ENCODE measurements at places on chromosomes 5 and 9. TPM values are rescaled to one million over a fixed set of nuclear protein-coding genes. Genes with fewer than 3 reads are reported as not detected.
A peak's percentile ranks its signal among the peaks of the same experiment; 100 is the strongest.

The C9orf72 gene
- 10.9 TPM for total RNA-seq

- DNase-seq, result no peak
Measured at GRCh38 chr5:159181152-159181551, 28.2 kb downstream of the RNF145 start.

The SMARCA2 gene
- total RNA-seq, result 132 TPM

GRCh38 chr9:132002643-132003318, 76.9 kb downstream of the MED27 start:
- no peak for DNase-seq

DNA sequence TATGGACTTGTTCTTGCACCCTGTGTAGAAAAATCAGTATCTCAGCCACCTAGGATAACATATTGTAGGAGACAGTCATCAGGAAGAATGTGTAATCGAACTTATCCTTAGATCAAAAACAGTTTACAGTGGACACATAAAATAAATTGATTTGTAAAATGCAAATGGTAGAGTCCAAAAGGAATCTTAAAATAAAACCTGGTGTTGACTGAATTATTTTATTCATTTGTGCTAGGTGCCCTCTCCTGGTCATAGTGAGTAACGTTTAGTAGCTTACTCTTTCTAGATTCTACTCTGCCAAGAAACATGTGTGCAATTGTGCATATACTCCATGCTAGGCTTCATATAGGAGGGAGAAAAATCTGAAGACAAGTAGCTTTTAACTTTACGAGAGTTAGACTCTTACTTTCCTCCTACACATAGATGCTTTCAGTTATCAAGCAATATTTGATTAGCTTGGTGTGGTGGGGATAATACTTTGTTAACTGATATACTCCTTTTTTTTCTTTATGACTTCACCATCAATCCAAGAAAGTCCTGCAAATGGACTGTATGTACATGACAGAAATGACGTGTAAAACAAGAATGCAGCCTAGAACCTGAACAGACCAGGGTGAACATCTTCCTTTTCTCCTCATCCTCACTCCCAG, 23.7 kb upstream of the LOX start:
- peak; percentile 78 for DNase-seq

- DNase-seq, result no peak
Measured at GRCh38 chr5:5294429-5294828, 128.0 kb upstream of the ICE1 start.

The RNF183 gene
- not detected for total RNA-seq

- peak; percentile 16 for DNase-seq
Measured at GRCh38 chr5:17196697-17197096, 20.7 kb upstream of the BASP1 start.

- no peak for DNase-seq
Measured at GRCh38 chr5:3858524-3858923, 262.9 kb downstream of the IRX1 start.

GRCh38 chr5:111735583-111736270, 21.3 kb downstream of the NREP start:
- DNase-seq, result no peak

DNA sequence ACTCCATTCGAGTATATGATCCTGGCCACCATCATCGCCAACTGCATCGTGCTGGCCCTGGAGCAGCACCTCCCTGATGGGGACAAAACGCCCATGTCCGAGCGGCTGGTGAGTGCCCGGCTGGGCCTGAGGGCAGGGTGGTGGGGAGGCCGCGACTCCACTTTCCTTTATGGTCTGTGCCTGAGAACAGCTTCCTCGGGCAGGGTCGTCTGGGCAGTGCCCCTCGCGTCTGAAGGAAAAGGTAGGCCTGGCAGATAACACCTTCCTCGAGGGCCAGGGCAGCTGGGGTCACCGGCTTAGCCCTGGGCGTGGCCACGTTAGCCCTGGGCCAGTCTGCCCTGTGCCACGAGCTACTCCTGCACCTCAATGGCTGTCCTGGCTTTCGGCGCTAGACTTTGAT, 1.5 kb downstream of the CACNA1B start:
- DNase-seq, result no peak

DNA sequence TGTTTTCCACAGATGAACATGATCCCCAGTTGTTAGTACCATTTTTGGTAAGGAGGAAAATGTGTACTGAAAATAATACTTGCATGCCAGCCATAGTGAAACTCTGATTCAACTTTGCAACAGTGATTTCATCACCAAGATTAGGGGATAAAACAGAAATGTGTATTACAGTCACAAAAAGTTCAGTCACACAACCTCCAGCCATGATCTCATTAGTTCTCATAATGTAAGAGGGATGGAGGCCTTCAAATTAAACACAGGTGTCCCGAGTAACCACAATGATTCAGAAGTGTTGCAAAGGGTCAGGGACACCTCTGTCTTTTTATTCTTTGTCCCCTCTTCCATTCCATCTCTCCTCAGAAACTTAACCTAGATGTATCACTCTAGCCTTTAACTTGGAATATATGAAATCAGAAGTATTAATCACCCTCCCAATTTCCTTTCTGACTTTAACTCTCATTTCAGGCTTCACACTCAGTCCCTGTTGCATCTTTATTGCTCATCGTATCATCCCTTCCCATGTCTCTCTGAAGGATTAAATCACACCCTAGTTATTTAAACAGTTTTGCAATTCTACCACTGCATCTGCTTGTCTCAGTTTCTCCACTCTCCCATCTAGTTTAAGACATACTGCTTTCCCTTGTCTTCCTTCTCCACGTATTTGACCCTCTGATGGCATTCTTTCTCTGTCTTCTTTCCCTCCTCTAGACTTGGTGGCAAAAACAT, 291.2 kb downstream of the ADAMTS6 start:
- DNase-seq, result no peak

The CNOT6 gene
- total RNA-seq, result 44.6 TPM

- DNase-seq, result no peak
Measured at GRCh38 chr9:129769669-129770068, 16.8 kb upstream of the PTGES start.

DNA sequence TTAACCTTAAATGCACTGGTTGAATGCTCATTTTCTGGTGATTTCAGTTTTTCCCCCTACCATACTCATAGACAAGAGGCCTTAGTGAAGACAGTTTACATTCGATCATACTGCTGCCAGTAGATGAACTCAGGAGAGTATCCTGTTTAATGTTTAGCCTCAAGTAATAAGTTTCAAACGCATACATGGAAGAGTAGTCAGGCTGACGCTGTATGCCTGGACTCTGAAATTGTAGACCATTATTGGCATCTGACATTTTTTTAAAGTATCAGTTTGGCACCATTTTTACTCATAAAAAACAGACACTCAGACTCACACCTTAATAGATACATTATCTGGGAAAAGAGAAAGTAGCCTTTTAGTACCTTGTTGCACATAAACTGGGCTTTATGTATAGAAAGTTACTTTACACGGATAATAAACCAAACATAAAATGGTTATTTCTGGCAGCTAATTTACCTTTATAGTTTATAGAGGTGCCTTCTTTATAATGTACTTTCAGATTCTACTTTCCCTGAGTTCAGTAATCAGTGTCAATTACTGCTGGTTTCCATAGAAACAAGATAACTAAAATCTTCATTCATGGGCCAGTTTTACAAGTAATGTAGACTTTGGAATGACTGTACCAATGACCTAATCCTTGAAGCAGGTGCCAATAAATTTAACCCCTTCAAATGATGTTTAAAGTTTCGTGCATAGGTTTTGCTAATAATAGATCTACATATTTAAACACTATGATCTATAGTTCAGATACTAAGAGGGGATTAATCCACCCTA, 183.8 kb upstream of the ITGA1 start:
- no peak for DNase-seq

DNA sequence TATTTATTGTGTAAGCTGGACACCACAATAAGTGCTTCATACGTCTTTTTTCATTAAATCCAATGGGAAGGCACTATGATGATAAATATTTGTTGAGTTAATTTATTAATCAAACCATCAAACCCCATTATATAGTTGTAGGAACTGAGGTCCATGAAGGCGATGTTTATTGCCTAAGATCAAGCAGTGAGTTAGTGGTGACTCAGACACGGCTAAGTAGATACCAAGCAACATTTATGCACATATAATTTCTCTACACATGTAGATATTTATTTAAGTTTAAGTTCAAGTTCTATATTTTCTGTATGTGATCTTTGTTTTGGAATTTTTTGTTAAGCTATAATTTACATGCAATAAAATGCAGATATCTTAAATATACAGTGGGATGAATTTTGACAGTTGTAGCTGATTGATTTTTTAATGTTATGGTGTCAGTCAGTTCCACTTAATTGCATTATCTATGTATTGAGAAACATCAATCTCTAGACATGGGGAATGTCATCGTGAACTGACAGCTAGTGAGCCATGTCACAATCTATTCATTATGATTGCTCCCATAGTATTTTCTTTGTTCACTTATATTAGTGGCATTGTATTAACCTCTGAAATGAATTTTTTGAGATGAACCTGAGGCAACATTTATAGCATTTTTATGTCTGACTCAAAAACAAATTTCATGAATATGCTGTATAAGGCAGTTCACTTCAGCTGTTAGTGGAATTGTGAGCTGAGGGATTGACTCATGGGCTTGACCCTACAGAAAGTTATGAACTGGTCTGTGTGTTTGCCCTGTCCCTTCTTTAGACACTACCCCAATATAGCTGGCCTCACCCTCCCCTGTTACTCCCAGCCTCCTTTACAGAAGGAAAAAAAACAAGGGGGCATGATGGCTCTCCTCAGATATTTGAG, 11.9 kb upstream of the GARNL3 start:
- DNase-seq, result no peak

The EIF4EBP3 gene
- total RNA-seq, result 0.37 TPM

The SLC1A1 gene
- total RNA-seq, result 8.4 TPM

The CCNH gene
- total RNA-seq, result 62.5 TPM

- no peak for DNase-seq
Measured at GRCh38 chr5:155954701-155955445, 372.1 kb upstream of the SGCD start.

DNA sequence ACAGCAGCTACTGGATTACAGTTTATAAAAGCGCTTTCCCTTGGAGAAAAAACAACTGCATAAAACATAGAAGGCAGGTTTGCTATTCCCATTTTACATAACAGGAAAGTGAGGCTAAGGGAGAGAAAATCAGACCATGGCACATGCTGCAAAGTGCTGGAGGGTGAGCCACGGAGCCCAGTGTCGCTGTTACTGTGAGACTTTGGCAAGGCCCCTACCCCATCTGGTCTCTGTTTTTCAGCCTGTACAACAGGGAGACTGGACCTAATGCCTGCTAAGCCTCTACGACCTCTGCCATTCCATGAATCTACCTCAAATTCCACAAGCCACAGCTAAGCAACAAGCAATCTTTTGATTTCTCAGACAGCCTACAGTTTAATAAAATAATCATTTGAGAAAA, 139.2 kb downstream of the GABBR2 start:
- DNase-seq, result no peak

DNA sequence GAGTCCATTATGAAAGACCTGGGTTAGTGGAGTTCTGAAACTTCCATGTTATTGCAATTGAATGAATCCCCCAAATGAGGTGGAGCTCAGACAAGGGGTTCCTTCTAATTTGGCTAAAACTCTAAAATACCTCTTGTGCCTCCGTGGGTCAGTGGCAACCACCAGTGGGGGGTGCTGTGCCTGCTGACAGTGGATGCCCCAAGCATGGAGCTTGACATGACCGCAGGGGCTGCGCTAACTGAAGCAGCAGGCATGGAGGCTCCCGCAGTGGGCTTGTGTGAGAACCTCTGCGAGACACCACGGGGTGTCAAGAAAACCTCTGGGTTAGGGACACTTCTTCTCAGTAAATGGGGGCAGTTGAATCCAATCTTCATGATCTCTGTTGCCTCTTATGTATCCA, 200.5 kb downstream of the DRD1 start:
- no peak for DNase-seq

- DNase-seq, result no peak
Measured at GRCh38 chr9:16535555-16535954, 334.9 kb downstream of the BNC2 start.

GRCh38 chr5:163163858-163164257, 273.5 kb upstream of the CCNG1 start:
- DNase-seq, result no peak

- no peak for DNase-seq
Measured at GRCh38 chr5:140207250-140207964, 32.4 kb downstream of the CYSTM1 start.

DNA sequence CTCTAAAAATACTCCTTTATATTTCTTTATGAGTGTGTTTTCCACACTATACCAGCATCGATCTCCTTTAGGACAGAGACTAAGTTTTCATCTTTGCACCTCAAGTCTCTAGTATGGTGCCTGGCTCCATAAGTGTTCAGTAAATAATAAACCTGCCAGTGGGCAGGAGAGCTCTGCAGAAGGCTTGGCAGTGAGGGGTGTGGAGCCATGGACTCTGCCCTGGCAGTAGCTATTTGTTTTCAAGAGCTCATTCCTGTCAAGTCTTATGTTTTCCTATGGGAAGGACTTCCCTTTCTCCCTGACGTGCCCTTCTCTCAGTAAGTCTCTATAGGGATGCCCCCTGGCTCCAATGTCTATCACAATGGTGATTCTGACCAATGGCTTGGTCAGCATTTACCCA, 252.2 kb downstream of the PIK3R1 start:
- DNase-seq, result no peak

DNA sequence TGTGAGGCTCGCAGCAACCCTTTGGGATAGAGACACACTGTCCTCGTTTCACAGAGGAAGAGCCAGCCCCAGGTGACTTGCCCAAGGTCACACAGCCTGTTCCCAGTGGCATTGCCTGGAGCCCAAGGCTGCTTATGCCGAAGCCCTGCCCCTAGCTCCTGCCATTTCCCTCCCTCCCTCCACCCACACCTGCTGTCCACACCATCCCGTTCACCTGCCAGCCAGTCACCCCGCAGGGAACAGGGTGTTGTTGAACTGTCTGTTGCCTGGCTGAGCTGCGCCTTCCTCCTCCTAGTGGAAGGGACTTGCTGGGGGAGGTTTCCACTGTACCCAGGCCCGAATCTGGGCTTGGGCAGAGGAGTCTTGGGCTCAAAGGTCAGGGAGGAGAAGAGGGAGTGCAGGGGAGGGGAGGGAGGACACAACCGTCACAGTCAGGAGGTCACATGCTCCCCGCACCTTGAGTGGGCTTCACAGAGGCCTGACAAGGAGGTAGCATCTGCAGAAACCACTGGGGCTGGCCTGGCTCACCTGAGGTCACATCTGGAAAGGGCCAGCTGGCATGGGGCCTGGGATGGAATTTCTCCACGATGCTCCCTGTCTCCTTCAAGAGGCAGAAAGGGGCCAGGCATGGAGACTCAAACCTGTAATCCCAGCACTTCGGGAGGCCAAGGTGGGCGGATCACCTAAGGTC, 6.3 kb downstream of the TTC16 start:
- DNase-seq, result no peak
